ENCODE measurements at places on chromosomes 12 and 14. TPM values are rescaled to one million over a fixed set of nuclear protein-coding genes. Genes with fewer than 3 reads are reported as not detected.

KRT75 gene
- polyA plus RNA-seq = not detected

IAPP gene
- not detected for polyA plus RNA-seq

VCPKMT gene
- polyA plus RNA-seq = 13.6 TPM

ANO2 gene
- 4.6 TPM for polyA plus RNA-seq

FICD gene
- 3.9 TPM for polyA plus RNA-seq

MYL2 gene
- polyA plus RNA-seq = not detected

PPP2R5C gene
- polyA plus RNA-seq = 99.3 TPM

TTC9 gene
- polyA plus RNA-seq = 3.6 TPM

VWF gene
- polyA plus RNA-seq = 16.9 TPM

AMDHD1 gene
- 1.0 TPM for polyA plus RNA-seq

GON7 gene
- 22.4 TPM for polyA plus RNA-seq

MON2 gene
- polyA plus RNA-seq = 47.3 TPM

TMCC3 gene
- polyA plus RNA-seq = 43.7 TPM

MGAT4C gene
- 2.5 TPM for polyA plus RNA-seq

CD69 gene
- 1.2 TPM for polyA plus RNA-seq

OR4E2 gene
- polyA plus RNA-seq = not detected

FBXO21 gene
- 65.5 TPM for polyA plus RNA-seq

IL31 gene
- polyA plus RNA-seq = not detected

SLCO1B1 gene
- polyA plus RNA-seq = not detected

ASPG gene
- 20.2 TPM for polyA plus RNA-seq

DNA sequence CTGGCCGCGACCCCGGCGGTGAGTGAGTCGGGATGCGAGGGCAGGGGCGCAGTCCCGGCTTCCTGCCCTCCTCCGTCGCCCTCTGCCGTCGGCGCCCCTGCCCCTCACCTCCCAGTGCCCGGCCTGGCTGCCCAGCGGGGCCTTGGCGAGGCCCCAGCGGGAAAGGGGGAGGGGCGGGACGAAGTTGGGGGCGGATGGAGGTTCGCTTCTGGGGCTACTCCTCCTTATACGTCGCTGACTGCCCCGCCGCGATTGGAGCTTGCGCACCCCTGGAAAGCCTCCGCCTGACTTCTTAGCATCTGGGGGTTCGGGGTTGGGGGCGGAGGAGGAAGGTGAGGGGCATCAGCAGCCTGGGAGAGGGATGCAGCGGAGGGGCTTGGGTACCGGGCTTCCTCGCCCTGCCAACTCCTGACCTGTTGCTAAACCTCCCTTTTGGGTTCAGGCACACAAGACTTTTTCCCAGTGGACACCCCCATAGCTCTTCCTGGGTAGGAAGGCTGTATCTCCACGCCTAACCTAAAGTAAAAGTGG lies 406 bp downstream of the TMEM263 start:
- DNase-seq = no peak

- DNase-seq = no peak
These were observed 126.8 kb downstream of the TRAFD1 start for GRCh38 chr12:112252184-112252583.

GRCh38 chr12:40224439-40225291 lies at the start of gene LRRK2:
TSS of gene LRRK2 (plus strand) at chr12:40224997. CDS start at chr12:40225132, 135 bp downstream.
- DNase-seq = no peak

GRCh38 chr14:51612449-51612848 lies 39.3 kb upstream of the FRMD6 start:
- no peak for DNase-seq

GRCh38 chr12:10884086-10884725 lies at the start of gene PRH1:
TSS of gene PRH1 (minus strand) at chr12:10884255. CDS start at chr12:10884217, 38 bp downstream.
- DNase-seq = no peak

GRCh38 chr12:67501362-67501761 lies 147.2 kb upstream of the DYRK2 start:
- no peak for DNase-seq

- no peak for DNase-seq
These were observed 136.8 kb downstream of the TBX5 start for GRCh38 chr12:114269153-114269552.

- DNase-seq = no peak
These were observed 28.1 kb downstream of the ATP6V1D start for GRCh38 chr14:67331368-67332125.

GRCh38 chr14:65033181-65033580 lies 46.5 kb downstream of the FNTB start:
- DNase-seq = no peak

GRCh38 chr14:101064718-101065117 lies 161.2 kb upstream of the RTL1 start:
- DNase-seq = no peak

DNA sequence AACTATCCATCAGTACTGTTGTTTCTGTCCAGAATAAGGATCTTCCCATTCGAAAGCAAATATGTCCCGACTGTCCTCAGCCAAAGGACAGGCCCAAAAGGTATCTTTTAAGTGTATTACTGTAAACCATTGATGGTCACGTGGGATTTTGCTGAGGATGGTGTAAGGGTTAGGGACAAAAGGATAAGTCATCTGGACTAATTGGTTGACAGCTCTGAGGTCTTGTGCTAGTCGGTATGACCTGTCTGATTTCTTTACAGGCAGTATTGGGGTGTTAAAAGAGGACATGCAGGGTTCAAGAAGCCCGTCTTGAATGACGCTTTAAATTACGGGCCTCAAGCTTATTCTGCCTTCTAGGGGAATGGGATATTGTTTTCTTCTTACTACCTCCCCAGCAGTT lies 24.4 kb downstream of the CLEC2A start:
- DNase-seq = no peak

DNA sequence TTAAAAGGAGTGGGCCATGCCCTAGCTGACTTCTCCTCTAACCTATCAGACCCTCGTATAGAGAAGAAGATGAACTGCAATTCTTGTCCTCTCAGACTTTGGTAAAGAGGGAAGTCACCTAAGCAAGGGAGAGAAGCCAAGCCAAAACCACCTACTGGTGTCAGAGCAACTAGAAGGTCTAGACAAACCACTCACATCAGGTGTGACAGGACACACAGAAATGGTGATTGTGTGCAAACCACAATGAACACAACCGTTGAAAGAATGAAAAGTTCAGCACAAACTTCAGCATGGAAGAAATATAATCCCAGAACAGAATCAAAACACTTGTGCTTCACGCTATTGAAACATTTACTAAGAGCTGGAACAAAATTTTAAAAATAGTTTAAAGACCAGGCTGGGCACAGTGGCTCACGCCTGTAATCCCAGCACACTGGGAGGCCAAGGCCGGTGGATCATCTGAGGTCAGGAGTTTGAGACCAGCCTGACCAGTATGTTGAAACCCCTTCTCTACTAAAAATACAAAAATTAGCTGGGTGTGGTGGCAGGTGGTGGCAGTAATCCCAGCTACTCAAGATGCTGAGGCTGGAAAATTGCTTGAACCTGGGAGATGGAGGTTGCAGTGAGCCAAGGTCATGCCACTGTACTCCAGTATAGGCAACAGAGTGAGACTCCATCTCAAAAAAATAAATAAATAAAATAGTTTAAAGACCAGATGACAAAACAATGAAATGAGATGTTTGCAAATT lies 56.2 kb upstream of the NTF3 start:
- no peak for DNase-seq

DNA sequence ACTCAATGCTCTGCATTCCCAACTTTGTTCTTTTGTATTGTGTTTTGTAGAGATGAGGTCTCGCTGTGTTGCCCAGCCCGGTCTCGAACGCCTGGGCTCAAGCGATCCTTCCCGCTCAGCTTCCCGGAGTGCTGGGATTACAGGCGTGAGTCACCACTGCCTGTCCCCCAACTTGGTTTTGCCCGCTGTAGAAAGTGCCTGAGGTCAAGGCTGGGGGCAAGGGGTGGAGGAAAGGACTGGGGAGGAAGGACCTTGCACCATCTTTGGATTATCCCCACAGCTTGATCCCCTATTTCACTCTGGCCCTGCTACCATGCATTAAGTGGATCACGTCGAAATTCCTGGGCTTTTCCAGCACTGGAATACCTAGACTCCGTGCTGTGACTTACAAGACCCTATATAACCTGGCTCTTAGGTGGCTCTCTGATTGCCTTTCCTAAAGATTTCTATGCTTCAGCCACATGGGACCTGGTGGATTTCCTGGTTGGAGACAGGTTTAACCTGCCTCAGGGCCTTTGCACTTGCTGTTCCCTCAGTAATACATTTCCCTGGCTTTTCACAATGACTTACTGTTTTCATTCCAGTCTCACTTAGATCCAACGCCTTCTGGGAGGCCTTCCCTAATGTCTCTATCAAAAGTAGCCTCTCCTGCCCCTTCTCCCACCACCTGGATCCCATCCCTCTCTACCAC lies 608 bp upstream of the PIANP start:
- no peak for DNase-seq

DNA sequence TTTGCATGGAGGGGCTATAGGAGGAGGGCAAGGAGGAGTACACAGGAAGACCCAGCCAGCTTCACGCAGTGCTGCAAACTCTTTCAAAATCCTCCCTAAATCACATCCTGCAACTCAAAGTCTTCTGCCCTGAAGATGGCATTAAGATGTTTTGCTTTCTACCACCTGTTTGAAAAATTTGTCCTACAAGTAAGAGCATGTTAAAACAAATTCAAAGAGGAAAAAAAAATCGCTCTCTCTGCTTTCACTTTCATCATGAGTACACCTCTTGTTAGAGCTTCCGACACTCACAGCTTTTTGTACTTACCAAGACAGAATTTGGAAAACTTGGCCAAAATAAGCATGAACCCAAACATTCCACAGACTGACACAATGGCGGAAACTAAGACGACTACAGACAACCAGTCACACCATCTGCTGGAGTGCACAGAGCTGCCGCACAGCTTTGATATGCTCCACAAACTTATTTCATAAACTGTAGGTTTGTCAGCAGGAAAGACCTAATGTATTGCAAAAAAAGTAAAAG lies 21.3 kb downstream of the GCH1 start:
- DNase-seq = no peak

DNA sequence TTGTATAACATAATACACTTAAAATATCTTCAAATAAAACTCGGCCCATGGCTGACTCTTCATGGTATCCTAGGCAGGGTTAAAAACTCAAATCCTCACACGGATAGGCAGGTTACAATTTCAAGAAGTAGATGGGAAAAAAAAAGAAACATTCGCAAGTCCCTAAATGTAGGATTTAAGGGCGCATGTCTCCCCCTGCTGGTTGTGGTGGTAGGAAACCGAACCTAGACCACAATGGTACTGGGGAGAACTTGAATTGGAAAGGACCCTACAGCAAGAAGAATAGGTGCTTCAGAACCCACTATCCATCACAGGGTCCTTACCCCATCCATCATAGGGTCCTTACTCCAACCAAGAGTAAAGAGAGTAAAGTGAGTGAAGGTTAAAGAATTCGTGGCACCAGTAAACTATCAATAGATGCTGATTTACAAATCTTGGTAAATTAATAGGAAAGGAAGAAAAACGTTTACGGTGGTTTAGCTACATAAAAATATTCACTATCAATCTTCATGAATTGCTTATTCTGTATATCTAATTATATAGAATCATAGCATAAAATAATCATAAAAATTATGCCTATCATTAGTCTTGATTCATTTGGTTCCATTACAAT lies 3.3 kb upstream of the CIPC start:
- DNase-seq = no peak

- no peak for DNase-seq
These were observed 201.2 kb downstream of the ANO4 start for GRCh38 chr12:100995771-100996170.

DNA sequence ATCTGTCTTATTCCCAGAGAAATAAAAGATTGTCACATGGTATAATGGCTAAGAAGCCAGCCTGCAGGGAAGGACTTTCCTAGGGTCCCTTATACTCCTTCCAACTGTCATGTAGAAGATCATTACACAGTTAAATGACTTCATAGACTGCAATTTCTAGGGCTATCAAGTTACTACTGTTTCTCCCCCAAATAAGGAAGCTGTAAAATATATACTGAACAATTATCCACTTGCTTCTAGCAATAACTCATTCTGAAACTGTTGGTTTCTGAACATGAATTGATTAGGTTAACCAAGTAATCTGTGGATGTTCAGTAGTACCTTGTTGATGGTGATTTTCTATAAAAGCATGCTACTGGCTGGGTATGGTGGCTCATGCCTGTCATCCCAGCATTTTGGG lies 44.6 kb downstream of the A2ML1 start:
- DNase-seq = no peak

GRCh38 chr12:79098530-79098929 lies 234.0 kb downstream of the SYT1 start:
- no peak for DNase-seq

DNA sequence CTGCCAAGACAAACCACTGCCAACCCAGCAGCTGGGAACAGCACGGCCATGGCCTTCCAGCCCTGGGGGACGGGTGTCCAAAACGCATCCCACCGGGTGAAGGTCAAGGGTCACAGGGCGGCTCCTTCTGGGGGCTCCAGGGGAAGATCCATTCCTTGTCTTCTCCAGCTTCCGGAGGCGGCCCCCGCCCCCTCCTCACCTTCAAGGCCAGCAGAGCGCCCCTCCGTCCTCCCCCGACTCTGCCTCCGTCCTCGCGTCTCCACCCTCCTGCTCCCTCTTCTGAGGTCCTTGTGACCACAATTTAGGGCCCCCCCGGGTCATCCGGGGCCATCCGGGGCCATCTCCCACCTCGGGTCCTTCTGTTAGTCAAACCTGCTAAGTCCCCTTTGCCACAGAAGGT lies 3.9 kb upstream of the NUDT14 start:
- DNase-seq = no peak

DNA sequence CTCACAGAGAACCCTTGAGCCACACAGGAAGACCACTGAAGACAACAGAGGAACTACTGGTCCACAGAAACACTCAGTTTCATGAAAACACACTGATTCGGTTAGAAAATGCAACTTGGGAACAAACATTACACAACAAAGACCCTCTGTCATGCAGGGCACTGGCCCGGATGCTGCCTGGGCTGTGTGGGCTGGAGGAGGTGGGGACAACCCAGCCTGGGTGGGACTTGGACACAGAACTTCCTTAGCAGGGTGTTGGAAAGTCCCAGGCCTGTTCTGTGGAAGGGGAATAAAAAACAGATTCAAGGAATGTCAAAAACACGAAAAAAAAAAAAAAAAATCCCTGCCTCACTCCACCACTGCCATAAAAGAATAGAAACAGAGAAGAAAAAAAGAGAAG lies 181.0 kb downstream of the MON2 start:
- no peak for DNase-seq

GRCh38 chr14:100834794-100835547 lies 9.1 kb downstream of the MEG3 start:
- DNase-seq = no peak

GRCh38 chr12:63294327-63294632 lies 143.3 kb upstream of the AVPR1A start:
- DNase-seq = peak; percentile 61

GRCh38 chr14:75615200-75615599 lies 36.8 kb downstream of the FLVCR2 start:
- DNase-seq = no peak

DNA sequence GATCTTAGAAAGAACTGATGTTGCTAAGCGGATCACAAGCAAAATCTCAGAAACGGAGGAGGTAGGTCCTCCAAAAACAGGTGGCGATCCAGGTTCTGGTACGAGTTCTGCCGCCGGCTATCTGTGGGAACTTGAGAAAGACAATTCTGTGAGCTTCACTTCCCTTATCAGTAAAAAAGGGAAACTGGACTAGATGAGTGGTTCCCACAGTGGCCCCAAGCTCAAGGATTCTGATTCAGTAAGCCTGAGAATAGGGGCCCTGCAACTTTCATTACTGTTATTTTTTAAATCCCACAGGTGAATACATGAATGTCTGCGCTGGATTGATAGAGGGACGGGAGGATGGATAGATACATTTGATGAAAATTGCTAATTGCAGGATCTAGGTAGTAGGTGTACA lies 160.2 kb downstream of the PPM1H start:
- DNase-seq = no peak

GRCh38 chr14:100832311-100832960 lies 6.5 kb downstream of the MEG3 start:
- DNase-seq = no peak

- DNase-seq = no peak
These were observed 21.7 kb downstream of the AICDA start for GRCh38 chr12:8590842-8591545.

Measured in right renal pelvis (tissue), 4 donors.